ENCODE measurements at places on chromosomes 3 and 15.

- no peak for DNase-seq
Measured at GRCh38 chr3:81764665-81765064, 3.2 kb upstream of the GBE1 start.

DNA sequence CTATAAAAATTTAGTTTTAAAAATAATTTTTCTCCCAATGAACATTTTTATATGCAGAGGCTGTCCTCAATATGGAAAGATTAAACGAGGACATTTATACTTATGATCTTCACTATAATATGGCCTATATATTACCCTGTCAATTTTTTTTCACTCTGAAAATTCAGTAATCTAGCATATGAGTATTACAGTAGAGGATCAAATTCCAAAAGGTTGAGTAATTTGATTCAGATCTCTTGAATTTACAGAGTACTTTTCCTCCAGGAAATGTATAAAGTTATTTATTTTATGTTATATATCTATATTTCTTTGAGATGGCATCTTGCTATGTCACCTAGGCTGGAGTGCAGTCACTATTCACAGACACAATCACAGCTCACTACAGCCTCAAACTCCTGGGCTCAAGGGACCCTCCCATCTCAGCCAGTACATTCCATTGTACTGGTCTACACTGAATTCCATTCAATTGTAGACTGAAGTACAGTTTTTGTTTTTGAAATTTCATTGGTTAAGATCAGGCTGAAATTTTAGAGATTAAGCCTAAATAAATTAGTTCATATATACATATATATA is 16.3 kb upstream of the TRPM7 start:
- DNase-seq = no peak

- no peak for DNase-seq
Measured at GRCh38 chr3:31908391-31909097, 72.5 kb downstream of the OSBPL10 start.

DNA sequence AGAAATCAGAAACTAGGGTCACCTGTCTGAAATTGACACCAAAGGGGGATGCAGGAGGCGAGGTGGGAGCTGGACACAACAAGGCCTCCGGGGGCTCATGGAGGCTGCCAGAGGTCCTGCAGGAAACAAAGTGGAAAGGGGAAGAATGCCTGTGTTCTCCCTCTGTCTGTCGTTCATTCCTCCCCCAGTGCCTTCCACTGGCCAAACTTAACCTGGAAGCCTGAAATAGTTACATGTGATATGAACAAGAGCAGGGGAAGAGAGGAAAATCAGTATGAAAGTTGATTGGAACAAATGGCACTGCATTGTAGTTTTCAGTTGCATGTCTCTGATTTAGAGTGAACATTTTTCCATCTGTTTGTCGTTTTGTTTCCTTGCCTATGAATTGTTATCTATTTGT is 502.0 kb upstream of the CFAP20DC start:
- no peak for DNase-seq

GRCh38 chr3:107969994-107970819 is 120.6 kb downstream of the CD47 start:
- no peak for DNase-seq

DNA sequence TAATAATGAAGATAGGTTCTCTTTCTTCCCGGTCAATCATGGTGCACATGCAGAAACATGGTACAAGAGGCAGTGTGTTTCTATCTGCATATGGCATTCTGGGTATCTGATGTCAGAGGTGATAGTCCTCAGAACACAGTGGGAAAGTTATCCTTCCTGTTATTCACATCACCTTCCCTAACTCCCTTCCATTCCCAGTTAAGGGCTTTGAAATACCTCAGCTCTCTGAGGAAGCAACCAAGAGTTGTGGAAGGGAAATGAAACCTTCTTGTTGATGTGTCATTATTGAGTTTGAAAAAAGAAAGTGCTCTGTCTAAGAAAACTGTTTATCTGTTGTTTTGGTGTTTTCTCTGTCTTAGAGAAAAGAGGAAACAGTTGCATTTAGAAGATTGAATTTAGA is 21.9 kb upstream of the P2RY13 start:
- no peak for DNase-seq
